ENCODE measurements at places on chromosomes 13 and 19. TPM values are rescaled to one million over a fixed set of nuclear protein-coding genes. Genes with fewer than 3 reads are reported as not detected.

DNA sequence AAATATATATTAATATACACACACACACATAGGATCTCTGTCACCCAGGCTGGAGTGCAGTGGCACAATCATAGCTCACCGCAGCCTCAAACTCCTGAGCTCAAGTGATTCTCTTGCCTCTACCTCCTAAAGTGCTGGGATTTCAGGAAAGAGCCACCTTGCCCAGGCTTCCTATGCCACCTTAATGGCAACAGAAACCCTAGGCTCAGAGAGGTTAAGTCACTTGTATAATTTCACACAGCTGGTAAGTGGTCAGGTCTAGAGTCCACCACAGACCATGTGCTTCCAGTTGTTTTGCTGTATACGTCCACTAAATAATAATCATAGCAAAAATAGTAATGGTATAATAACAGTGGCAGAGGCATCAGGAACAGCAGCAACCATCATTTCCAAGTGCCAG, 1.3 kb upstream of the UPF1 start:
- DNase-seq = no peak

GRCh38 chr13:44303681-44304432, 69.8 kb upstream of the SERP2 start:
- DNase-seq = no peak

DNA sequence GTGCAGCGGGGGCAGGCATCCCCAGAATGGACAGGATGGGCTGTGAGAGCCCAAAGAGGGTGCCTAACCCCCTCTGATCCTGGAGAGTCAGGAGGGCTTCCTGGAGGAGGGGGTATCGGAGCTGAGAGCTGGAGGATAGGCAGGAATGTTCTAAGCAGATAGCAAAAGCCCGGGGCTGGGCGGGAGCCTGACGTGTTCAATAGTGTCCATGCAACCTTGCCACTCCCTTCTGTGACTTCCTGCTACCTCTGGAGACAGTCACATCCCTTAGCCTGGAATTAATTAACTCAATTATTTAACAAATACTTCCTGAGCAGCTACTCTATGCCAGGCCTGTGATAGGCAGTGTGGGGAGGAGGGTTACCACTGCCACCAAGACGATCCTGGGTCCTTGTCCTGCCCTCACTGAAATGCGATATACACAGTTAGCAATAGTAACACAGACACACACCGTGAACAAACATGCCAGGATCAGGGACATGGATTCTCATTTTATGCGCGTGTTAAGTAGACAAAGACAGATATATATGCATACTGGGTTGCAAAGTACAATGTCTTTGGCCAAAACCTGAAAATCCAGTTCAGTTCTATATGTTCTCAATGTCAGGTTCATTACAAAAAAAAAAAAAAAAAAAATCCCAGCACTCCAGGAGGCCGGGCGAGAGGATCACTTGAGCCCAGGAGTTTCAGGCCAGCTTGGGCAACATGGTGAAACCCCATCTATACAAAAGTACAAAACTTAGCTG, 10.7 kb downstream of the AP2S1 start:
- no peak for DNase-seq

GRCh38 chr19:9793071-9793591, 24.6 kb upstream of the ZNF846 start:
- DNase-seq = peak; percentile 52

The IGFL3 gene
- not detected for total RNA-seq

The POSTN gene
- total RNA-seq = not detected

Measured in activated naive CD8-positive, alpha-beta T cell treated with anti-CD3 and anti-CD28 coated beads for 36 hours (primary cell).